ENCODE measurements at places on chromosomes 4 and X. TPM values are rescaled to one million over a fixed set of nuclear protein-coding genes. Genes with fewer than 3 reads are reported as not detected.
A peak's percentile ranks its signal among the peaks of the same experiment; 100 is the strongest.

EREG gene
- not detected for total RNA-seq

DCAF4L1 gene
- total RNA-seq: 0.32 TPM

PHOX2B gene
- not detected for total RNA-seq

DNA sequence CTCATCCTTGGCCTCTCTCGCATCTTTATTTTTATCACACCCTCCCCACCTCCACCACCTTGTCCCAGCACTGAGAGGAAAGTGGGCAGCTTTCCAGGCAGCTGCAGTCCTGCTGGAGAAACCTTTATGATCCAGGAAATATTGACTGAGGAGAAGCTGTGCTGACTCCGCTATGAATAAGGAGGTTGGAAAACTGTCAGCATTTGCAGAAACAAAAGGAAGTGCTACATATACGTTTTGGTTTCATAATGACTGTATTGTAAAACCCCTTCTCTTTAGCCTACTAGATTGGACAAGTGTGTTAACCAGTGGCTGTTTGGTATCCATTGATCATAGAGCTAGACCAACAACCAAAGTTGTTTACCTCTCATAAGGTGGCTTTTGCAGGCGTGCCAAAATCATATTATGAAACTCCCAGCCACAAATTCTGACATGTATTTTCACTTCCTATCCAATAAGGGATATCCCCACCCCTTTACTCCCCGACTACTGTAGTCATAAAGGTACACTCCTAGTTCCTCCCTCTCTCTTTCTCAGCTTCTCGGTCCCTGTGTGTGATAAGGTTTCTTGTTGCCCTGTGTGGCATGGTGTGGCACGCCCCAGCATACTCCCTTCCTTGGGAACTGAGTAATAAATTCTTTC is 88.4 kb downstream of the GPR143 start:
- no peak for DNase-seq

DNA sequence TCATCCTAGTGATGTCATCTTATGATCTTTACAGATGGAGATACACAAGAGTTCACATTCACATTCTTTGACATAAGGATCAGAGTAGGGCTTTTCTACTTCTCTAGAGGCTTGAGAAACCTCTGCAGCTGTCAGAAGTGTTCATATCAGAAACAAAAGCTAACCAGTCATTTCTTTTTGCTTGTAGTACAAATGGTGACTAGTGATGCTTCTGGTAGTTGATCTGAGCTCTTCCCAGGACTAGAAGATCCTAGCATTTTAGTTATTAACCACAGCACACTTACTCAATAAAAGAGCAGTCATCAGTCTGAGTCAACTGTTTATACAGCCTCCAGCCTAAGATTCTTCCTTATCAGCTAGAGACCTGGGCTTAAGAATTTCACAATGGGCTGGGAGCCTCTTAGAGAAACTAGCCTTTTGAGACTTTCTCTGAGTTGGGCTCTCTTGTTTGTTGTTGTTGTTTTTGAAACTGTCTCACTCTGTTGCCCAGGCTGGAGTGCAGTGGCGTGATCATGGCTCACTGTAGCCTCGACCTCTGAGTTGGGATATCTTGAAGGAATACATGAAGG is 84.1 kb downstream of the TMEM164 start:
- DNase-seq: peak; percentile 34

All from myocyte (in vitro differentiated cells).